ENCODE measurements at places on chromosomes 6 and 20.

DNA sequence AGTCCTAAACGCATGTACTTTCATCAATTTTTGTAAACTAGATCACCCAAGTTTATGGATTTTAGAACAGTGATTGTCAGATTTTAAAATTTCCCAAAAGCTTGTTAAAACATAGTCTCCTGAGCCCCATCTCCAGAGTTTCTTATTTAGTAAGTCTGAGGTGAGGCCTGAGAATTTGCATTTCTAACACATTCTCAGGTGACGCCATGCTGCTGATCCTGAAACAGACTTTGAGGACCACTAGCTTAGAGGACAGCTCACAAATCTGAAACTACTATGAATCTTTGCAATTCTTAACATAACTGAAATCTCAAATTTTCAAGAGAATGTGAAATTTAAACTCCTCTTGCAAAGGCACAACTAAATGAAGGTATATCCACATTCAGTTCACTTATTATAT is 37.8 kb upstream of the MLIP start:
- DNase-seq, result no peak

- no peak for DNase-seq
Observed at GRCh38 chr20:32970115-32970972, 33.9 kb downstream of the SUN5 start.

GRCh38 chr6:42367353-42368011 is 84.2 kb downstream of the TRERF1 start:
- no peak for DNase-seq

- DNase-seq, result no peak
Observed at GRCh38 chr20:46764068-46764467, 54.6 kb downstream of the SLC2A10 start.

GRCh38 chr6:51855310-51856082 is 231.9 kb downstream of the PKHD1 start:
- DNase-seq, result peak; percentile 81

DNA sequence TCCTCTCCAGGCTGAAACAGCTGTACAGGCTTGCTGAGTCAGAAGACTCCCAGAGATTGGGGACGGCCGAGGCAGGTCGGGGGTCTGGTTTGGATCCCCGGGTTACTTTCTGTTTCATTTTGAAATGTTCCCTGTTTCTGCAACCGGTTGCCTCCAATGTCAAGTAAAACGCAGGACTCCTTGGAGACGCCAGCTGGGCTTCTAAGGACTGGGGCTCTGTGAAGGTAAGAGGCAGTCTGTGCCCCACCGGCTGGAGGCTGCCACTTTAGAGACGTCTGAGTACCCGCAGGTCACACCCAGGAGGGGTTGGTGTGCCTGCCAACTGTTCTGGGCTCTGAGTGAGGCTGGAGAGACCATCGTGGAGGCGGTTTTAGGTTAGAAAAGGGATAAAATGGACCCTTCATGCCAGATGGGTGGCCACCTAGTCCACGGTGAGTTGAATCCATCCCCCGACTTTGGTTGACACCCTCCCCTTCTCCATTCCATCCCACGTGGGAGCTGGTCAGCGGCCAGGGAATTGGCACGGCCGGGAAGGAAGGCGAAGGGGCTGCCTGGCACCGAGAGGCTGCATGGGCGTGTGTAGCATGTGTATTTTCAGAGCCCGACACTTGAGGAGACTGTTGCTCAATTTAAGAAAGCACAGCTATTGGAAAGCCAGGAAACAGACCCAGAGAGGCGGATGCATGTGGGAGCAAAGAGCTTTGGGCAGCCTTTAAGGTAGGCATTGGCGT is 240.9 kb downstream of the PHACTR1 start:
- DNase-seq, result peak; percentile 69

DNA sequence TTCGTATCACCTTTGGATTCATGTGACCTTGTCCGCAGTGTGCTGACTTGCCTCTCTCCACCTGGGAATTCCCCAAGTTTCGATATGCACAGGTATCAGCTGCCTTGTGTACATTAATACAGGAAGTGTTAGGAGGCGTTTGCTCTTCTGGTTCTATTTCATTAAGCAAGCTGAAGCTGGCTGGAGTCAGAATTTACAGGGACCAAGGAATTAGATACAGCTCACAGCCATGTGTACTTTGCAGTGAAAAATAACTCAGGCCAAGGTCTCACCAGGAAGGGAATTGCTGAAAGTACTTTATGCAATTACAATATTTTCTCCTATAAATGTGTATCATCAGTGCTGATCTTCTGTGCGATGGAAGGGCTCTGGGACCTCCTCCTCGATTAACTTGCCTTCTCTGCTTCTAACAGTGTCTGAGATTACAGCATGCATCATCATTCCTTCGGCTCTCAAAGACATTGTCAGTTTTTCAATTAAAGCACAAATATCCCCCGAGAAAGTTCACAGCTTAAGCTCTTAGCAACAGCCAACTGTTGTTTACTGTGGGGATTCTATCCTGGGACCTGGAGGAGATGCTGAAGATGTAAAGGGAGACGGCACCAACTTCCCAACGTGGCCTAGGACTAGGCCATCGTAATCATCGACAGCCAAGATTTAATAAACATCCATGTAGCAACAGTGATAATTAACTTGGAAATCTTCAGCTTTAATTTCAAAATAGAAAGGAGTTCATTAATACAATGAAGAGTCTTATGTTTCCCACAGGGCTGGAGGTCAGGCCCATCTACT is 13.8 kb upstream of the TIAM2 start:
- no peak for DNase-seq

- DNase-seq, result no peak
Observed at GRCh38 chr6:50608421-50608820, 104.9 kb upstream of the TFAP2D start.

- DNase-seq, result no peak
Observed at GRCh38 chr6:12977206-12977605, 260.6 kb downstream of the PHACTR1 start.

- DNase-seq, result no peak
Observed at GRCh38 chr6:14852375-14852774, 393.5 kb upstream of the JARID2 start.

Data from KG1 (cell line).